ENCODE measurements at places on chromosomes 5 and 9.
A peak's percentile ranks its signal among the peaks of the same experiment; 100 is the strongest.

GRCh38 chr5:168925160-168925559 lies 346.0 kb upstream of the PANK3 start:
- no peak for DNase-seq

GRCh38 chr5:34505731-34506130 lies 150.4 kb upstream of the RAI14 start:
- no peak for DNase-seq

DNA sequence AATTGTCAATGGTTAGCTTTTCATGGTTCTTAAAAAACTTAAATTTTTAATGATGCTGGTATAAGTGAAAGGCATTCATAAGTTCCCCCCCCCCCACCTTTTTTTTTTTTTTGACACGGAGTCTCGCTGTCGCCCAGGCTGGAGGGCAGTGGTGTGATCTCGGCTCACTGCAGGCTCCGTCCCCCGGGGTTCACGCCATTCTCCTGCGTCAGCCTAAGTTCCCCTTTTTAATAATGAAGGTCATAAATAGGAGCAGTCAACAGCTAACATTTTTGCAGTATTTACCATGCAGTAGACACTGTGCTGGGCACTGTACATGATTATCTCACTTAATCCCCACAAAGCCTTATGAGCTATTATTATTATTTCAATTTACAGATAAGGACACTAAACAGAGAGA lies 556.3 kb downstream of the PDE4D start:
- DNase-seq: no peak

GRCh38 chr9:110752766-110753165 lies 84.2 kb downstream of the MUSK start:
- no peak for DNase-seq

DNA sequence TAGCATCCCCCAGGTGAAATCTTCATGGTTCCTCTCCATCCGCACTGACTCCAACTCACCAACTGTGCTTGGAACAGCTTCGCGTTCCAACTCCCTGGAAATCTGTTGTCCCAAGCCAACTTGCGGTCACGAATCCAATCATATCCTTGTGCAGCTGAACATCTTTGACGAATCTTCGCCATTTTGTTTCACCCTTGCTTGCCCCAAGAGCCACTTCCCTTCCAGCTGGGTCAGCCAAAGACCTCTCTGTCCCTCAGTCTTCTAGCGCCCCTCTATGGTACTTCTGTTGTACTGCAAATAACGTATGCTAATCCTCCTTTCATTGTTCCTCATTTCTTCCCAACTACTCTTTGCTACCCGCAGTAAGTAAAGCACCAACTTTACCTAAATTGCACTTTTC lies 61.0 kb upstream of the TARS1 start:
- peak; percentile 16 for DNase-seq

DNA sequence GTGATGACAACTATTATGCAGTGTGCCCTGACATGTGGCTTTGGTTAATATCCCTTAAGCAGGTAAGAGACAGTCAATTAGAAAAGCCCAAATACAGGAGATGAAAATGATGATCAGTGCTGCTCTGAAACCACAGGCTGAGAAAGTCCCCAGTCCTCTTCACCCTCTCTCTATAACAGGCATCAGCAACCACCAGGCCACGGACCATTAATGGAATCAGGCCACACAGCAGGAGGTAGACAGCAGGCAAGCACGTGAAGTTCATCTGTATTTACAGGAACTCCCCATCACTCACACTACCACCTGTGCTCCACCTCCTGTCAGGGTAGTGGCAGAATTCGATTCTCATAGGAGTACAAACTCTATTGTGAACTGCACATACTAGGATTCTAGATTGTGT lies 591.6 kb upstream of the CYLC2 start:
- DNase-seq: no peak

GRCh38 chr5:17217493-17218352 lies at the start of gene BASP1:
Gene BASP1 (plus strand): TSS chr5:17217631. CDS start chr5:17275217, 57,586 bp downstream.
- no peak for DNase-seq

DNA sequence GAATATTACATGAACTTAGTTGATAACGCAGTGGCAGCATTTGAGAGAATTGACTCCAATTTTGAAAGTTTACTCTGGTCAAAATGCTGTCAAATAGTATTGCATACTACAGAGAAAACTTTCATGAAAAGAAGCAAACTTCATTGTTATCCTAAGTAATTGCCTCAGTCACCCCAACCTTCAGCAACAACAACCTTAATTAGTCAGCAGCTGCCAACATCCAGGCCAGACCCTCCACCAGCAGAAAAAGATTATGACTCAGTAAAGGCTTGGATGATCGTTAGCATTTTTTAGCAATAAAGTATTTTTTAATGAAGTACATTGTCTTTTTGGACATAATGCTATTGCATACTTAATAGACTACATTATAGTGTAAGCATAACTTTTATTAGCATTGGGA lies 40.8 kb upstream of the SPDL1 start:
- DNase-seq: no peak

- no peak for DNase-seq
These were observed 20.9 kb downstream of the SH3GLB2 start for GRCh38 chr9:129007035-129007765.

DNA sequence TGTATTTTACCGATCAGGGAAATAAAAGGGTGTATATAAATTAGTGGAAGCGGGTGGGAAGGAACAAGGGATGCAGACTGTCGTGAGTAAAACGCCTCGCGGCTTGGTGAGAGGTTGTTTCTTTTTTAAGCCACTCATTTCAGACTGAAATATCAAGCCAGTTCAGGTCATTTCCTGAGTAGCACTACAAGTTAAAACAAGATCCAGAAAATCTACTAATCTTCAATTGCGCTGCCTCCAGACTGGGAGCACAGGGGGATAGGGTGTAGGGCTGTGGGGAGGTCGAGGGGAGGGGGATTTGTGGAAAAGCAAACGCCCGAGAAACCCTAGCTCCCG lies 140.8 kb downstream of the TSSK1B start:
- DNase-seq: no peak

GRCh38 chr9:72396247-72397091 lies 31.5 kb upstream of the ZFAND5 start:
- DNase-seq: peak; percentile 85

- no peak for DNase-seq
These were observed 144.6 kb upstream of the MRPS30 start for GRCh38 chr5:44663991-44664710.

GRCh38 chr9:136847088-136847825 lies 2.0 kb upstream of the PHPT1 start:
- DNase-seq: peak; percentile 10

GRCh38 chr9:90793729-90794128 lies 7.9 kb upstream of the SYK start:
- DNase-seq: no peak

GRCh38 chr5:68169903-68170302 lies 45.7 kb upstream of the PIK3R1 start:
- no peak for DNase-seq

DNA sequence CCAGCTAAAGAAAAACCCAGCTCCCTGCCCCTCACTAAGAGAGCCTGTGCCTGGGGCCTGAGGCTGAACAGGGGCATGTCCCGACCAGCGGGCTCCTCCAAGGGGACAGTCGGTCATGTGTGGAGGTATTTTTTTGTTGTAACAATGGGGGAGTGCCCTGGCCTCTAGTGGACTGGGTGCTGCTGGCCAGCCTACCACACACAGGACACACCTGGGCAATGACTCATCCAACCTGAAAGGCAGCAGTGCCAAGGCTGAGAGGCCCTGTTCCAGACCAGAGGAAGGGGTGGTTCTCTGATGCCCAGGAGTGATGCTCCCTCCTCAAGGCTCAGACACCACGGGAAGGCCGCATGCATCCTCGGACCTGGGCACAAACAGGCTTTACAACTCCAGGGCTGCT lies 181.5 kb downstream of the OLFM1 start:
- DNase-seq: no peak

DNA sequence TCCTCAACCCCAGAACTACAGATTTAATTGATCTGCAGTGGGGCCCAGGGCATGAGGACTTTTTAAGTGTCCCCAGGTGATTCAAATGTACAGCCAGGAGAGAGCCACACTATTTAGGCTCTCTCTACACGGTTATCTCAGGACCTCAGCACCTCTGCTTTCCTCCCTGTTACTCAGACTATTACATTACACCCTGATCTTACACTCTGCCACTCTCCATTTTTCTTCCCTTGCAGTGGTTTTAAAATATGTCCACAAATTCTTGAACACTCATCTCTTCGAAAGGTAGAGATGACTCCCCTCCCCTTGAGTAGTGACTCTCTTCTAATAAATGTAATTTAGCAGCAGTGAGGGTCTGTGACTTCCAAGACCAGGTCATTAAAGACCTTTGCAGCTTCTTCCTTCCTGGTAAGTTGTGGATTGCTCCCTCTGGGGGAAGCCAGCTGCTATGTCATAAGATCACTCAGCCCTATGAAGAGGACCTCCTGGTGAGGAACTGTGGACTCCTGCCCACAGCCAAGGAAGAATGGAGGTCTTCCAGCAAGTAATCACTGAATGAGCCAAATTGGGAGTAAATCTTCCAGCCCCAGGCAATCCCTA lies 87.5 kb upstream of the SSBP2 start:
- DNase-seq: peak; percentile 62

DNA sequence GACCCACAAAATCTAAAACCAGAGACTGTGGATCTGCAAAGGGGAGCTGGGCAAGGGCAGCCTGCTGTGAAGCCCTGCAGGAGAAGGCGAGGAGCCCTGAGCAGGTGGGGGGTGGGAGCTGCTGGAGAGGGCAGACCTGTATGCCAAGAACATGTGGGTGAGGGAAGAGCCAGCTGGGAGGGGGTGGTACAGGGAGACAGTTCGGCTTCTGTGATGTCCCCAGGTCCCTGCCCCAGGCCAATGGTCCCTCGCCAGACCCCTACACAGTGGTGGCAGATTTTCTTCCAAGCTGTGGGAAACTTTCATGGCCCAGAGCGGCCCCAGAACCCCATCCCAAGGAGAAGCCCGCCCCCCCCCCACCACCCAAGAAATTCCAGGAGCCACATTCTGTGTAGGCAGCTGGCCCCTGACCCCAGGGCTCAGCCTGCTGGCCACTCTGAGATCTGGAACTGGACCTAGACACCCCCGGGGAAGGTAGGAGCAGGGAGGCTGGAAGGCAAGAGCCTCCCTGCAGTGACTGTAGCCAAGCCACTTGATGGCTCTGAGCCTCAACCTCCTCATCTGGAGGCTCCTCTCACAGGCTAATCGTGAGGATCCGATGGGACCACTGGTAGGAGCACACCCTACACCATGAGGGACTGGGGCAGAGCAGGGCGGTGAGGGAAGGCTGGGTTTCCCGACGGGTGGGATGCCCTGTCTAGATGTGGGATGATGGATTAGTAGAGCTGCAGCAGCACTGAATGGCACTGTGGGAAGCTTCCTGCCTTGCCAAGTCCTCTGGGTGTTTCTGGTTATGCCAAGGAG lies 22.6 kb upstream of the CSF1R start:
- DNase-seq: no peak

GRCh38 chr9:19732441-19732951 lies 56.3 kb downstream of the SLC24A2 start:
- DNase-seq: no peak

DNA sequence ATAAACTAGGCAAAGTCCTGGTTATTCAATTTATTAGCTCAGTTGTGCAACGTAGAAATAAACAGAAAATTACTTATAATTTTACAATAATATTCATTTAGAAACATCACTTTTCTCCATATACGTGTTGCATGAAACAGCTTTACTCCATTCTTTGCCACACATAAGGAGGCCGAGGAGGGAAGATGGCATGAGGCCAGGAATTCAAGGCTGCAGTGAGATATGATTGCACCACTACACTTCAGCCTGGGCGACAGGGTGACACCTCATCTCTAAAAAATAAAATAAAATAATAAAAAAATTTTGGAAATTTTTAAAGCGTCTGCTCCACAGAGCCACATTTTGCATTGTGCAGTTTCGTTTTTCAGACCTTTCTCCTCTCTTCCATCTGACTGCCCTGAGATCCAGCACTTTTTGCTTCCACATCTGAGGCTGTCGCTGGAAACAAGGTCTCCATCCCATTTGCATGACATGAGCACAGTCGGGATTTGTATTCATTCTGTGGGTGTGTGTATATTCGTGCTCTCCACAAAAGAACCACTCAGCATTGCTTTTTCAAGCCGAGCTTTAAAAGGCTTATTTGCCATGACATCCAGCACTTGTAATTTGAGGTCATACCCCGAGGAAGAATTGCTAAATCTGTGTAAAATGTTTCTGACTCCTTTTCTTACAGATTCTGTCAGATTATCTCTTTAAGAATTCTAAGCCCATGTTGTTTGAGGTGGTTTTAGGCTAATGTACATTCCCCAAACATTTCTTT lies 98.6 kb upstream of the MSX2 start:
- DNase-seq: no peak

DNA sequence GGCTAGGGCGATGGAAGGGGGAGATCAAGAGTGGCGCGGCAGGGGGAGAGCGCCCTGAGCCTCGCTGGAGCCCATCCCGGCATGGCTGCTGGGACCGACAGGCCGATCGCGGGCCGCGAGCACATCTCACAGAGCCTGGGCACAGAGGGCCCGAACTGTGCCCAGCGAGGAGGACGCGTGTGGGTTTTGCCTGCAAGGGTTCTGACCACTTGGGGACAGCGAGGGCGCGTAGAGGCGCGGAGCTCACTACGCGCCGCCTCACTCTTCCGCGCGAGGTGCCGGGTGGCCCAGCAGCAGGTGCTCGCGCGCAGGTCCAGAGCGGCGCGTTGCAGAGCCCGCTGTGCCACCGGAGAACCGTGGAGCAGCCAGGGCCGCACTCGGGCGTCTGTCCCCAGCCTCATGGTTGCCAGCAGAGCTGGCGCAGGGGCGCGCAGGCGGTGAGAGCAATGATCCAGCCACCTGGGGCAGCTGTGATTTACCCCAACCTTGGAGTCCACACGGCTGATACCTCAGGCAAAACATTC lies 16.3 kb upstream of the PITX1 start:
- no peak for DNase-seq

DNA sequence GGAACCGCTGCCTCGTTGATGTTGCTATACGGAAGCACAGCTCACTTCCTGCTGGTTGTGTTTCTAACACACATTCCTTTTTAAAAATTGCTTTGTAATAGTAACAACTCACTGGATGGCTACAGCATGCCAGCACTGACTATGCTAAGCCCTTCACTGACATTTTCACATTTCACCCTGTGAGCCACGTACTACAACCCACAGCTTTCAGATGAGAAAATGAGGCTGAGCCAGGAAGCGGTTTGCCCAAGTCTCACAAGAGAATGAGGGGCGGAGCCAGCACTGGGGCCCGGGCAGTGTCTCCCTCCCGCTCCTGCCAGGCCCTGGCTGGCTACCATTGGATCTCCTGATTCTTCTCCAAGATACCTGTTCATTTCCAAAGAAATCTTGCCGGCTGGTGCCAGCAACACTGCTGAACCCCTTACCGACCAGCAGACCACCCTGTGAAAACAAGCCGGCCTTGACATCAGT lies 38.3 kb downstream of the FAM78A start:
- DNase-seq: peak; percentile 83

DNA sequence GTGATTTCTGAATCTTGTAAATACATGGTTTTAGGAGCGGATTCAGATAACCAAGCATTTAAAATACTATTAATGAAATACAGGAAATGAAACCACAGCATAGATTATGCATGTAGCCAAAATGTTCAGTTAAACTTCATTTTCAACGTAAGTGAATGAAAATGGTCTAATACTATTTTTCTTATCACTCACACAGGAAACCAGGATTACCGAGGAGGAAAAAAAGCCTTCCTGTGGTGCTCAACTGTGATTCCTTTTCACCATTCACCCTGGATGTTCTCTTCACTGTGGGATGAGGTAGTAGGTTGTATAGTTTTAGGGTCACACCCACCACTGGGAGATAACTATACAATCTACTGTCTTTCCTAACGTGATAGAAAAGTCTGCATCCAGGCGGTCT lies 83.4 kb upstream of the ZNF169 start:
- DNase-seq: no peak

All from AML-193 (cell line).